Right forelimb (tissue), 1 donor: ENCODE measurements at places on chromosomes 6 and 20.

GRCh38 chr20:46964618-46965455, 70.2 kb downstream of the EYA2 start:
- no peak for DNase-seq

DNA sequence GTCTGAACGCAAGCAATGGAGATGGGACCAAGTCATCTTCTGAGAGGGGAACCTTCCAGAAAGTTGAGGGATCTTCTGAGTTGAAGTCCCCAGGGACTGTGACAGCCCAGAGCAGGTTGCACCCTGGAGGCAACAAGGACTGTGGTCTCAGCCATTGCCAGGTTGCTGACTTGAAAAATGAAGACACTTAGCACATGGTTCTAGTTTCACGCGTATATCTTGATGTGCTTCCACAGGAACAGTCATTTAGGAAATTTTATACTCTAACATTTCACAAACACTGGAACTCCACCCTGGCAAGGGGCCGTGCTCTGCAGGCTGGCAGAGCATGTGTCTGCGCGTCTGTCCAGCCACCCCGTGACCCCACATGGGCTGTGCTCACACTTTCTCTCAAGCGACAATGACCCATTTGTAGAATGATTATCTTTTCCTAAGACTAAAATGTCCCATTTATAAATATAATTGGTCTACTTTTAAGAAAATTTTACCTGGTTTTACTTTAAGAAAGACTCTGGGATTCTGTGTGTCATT, 157.0 kb downstream of the ERMARD start:
- DNase-seq: no peak

- DNase-seq: no peak
Measured at GRCh38 chr6:142740449-142740848, 204.5 kb downstream of the HIVEP2 start.

DNA sequence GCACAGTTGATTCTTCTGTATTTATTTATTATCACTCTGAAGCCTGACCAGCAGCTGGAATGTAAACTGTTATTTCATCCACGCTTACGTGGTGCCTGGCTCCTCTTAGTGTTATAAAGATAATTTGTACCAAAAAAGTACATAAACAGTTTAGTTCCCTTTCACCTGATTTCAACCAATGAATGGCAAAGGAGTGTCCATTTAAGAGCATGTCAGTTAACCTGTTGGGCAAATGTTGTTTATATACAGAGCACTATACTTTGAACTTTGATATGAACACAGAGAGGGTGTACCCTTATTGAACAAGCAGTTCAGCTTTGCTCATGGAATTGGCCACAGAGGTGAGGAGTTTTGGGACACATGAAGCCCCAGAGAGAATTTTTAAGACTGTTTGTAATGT, 7.2 kb upstream of the CTCFL start:
- DNase-seq: no peak

GRCh38 chr6:133033263-133033662, 207.9 kb upstream of the EYA4 start:
- no peak for DNase-seq

GRCh38 chr6:81749707-81750106, 2.8 kb downstream of the TENT5A start:
- DNase-seq: no peak

DNA sequence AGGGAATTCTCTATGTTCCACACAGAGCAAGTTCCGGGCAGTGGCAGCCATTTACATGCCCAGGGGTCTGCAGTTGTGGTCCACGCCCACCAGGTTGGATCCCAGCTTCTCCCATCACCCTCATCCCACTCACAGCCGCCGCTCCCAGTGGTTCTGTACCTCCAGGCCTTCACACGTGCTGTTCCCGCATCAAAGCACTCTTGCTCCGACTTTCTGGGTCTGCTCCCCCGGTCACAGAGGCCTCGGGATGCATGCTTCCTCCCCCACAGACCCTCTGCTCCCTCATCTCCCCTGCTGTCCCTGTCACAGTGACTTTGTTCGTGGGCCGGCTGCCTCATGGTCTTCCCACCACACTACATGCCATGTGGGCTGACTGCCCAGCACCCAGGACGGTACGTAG, 332.5 kb downstream of the TAF4 start:
- no peak for DNase-seq

DNA sequence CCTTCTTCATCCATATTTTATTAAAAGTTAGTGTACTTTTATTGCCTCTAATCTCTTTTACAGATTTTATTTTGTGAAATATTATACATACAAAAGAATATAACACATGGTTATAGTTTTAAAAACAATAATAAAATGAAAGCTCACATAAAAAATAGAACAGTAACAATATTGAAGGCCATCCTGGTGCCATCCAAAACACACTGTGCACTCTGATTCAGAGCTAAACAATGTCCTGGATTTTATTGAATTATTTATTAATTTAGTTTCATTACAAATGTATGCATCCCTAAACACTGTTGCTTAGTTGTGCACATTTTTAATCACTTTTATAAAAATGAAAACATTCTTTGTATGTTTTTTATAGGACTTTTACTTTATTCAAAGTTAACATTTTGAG, 32.9 kb downstream of the RNF217 start:
- no peak for DNase-seq

DNA sequence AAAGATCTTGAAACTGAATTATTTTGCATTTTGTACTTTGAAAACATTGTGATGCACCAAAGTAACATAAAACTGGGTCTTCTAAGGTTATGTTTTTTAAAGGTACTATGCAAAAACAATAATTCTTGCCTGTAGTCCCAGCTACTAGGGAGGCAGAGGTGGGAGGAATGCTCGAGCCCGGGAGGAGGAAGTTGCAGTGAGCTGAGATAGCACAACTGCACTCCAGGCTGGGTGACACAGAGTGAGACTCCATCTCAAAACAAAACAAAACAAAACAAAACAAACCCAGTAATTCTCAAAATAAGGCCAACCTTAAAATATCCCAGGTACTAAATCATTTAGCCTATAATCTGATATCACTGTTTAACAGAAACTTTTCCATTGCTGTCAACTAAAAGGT, 269.6 kb downstream of the KHDC1L start:
- DNase-seq: no peak

GRCh38 chr20:10077081-10077471, 42.3 kb downstream of the ANKEF1 start:
- no peak for DNase-seq

- DNase-seq: no peak
Measured at GRCh38 chr20:63273635-63274380, 1.2 kb downstream of the ARFGAP1 start.

- DNase-seq: peak; percentile 23
Measured at GRCh38 chr20:58011106-58011946, 217.1 kb downstream of the ANKRD60 start.

DNA sequence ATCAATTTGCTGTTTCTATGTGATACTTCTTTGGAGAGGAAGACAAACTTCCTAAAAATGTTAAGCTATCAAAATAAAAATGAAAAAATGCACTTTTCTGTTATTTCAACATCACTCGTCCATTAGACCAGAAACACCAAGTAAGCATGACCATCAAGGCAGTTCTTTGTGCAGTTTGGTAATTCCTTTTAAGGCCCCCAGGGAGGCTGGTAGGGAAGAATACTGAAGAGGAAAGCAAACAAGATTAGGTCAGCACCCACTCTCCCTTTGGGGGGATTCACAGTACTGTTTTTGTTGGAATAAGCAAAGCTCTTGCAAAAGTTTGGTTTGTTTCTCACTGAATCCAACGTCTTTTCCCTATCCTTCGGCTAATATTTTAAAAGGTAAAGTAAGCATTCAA, 206.8 kb upstream of the SLC35B3 start:
- no peak for DNase-seq

GRCh38 chr6:116144605-116145004, 18.7 kb upstream of the COL10A1 start:
- no peak for DNase-seq

DNA sequence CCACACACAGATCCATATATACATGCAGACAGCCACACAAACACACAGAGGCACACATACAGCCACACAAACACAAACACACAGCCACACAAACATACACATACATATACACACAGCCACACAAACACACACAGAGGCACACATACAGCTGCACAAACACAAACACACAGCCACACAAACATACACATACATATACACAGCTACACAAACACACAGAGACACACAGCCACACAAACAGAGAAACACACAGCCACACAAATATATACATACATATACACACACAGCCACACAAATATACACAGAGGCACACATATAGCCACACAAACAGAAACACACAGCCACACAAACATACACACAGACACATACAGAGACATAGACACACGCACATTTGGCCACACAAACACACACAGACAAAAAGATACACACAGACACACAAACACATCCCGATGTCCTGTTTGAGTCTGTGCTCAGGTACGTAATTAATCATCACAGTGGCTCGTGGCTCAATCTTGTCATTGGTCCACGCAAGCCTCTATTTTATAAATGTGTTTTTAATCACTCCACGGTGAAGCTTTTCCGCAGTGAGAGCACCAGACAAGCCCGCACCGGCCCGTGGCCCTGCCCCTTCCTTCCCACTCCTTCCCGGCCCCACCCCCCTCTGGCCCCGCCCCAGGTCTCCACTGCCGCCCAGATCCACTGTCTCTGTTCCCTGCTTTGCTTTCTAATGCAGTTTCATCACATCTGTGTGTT, 135.3 kb downstream of the CDH4 start:
- peak; percentile 61 for DNase-seq

DNA sequence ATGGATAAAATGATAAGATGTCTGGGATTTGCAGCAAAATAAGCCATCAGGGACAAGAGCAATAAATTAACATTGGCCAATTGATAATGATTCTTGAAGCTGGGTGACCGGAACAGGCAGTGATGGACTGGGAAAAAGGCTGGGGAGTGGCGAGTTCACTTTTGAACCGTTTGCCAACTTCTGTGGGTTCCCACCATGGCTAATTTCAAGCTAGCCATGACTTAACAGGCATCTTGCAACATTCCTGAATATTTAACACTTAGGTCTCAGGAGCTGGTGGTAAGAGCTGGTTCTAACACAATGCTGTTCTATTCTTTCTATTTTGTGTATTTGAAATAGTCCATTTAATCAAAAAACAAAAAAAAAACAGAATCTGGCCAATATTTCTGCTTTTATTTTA, 37.6 kb upstream of the CD83 start:
- no peak for DNase-seq

GRCh38 chr20:57156011-57156729, 110.3 kb downstream of the BMP7 start:
- DNase-seq: no peak

GRCh38 chr6:7424058-7424457, 34.5 kb downstream of the RIOK1 start:
- no peak for DNase-seq

DNA sequence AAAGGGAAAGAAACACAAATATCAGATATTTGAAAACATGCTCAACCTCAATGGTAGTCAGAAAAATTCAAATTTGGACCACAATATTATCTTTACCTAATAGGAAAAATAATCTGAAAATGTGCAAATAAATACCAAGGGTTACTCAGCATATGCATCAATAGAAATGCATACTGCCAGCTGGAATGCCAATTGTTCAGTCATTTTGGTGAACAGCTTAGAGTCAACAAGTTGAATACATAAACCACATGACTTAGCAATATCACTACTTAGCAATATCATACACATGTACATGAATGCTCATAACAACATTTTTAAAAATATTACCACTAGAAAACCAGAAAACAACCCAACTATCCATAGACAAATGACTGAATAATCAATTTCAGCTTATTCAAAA, 212.7 kb downstream of the PTPRK start:
- DNase-seq: no peak

DNA sequence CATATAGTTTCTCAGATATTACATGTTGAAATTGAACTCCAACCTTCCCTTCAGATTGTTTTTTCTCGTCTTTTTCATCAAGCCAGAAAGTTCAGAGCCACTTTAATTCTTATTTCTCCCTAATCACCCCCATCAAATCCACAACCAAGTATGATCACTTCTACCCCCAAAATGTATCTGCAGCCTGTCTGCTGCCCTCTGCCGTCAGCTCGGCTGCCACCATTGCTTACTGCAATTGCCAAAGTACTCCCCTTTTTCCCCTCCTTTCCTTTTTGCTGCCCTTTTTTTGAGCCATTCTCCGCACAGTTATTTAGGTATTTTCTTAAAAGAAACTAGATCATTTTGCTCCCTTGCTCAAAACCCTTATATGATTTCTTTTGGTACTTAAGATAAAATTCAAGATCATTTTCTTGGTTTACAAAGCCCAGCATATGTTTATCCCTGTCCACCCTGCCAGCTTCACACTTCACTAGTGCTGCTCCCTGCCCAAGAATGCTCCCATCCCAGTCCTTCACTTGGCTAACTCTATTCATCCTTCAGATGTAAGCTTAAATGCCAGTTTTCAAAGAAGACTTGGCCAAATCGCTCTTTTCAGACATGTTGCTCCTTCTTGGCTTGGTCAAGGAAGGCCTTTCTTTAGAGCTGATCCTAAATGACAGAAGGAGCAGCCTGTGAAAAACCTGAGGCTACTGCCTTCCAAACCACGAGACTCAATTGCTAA, 63.7 kb downstream of the SH3BGRL2 start:
- no peak for DNase-seq

GRCh38 chr6:99611148-99611547, 4.5 kb downstream of the PRDM13 start:
- DNase-seq: no peak

- peak; percentile 79 for DNase-seq
Measured at GRCh38 chr6:146598772-146599405, at the start of gene ADGB. Gene ADGB (plus strand): TSS chr6:146598972. CDS start chr6:146599041, 69 bp downstream.

GRCh38 chr20:37235065-37235464, 26.5 kb downstream of the GHRH start:
- no peak for DNase-seq

- DNase-seq: no peak
Measured at GRCh38 chr6:136544326-136544725, 5.9 kb downstream of the MAP7 start.

- no peak for DNase-seq
Measured at GRCh38 chr6:31711233-31711632, 3.9 kb upstream of the LY6G6D start.

- DNase-seq: no peak
Measured at GRCh38 chr20:62254021-62254724, 15.9 kb downstream of the OSBPL2 start.

GRCh38 chr6:49653438-49653837, 16.8 kb upstream of the RHAG start:
- DNase-seq: no peak

DNA sequence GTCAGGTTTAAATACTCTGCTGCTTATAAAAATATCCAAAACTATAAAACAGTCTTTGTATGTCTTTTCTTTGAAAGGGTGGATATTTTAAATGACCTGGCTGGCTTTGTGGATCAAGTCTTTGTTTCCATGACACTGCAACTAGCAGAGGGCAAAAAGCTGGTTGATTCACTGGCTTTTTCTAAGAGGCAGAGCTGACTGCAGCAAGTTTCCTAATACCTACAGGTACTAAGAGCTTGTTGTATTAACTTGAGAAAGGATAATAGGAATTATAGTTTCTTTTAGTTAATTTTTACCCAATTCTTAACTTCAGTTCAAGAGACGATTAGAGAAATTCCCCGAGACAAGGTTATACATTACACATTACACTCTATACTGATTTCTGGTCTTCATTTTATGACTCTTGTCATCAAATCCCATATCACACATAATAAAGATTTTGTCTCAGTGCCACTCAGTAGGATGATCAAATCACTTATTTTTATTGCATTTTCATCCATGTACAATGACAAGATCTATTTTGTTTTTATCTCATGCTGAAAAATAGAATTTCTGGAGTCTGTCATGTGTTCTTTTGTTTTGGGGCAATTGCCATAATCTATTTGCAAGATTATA, 120.1 kb upstream of the RIMS1 start:
- DNase-seq: no peak

GRCh38 chr6:41878246-41878645, 16.9 kb downstream of the USP49 start:
- DNase-seq: no peak

- DNase-seq: no peak
Measured at GRCh38 chr6:1657771-1658165, 48.1 kb downstream of the FOXC1 start.
